ENCODE measurements at places on chromosomes 7 and 10.

DNA sequence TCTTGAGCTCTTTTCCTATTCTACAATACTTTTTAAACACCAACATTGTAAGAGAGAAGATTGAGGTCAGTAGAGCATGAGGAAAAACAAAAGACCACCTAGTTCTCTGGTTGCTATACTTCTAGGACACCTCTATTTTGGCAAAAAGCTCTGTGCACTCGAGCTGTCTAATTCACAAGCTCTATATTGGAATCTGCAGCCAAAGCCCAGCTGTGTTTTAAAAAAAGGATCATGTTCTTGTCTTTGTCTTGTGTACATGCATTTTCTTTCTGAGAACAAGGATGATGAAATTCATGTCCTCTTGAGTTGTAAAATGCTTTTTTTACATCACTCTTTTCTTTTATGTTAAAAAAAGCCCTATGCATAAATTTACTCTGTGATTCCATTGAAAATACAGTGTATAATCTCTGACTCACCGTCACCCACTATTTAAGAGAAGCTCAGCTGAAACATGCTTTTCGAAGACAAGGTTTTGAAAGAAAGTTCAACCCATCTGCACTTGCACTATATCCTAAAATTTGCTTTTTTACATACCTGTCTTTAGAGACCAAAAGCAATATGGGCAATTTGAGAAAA is 215.5 kb upstream of the VSTM2A start:
- no peak for DNase-seq

DNA sequence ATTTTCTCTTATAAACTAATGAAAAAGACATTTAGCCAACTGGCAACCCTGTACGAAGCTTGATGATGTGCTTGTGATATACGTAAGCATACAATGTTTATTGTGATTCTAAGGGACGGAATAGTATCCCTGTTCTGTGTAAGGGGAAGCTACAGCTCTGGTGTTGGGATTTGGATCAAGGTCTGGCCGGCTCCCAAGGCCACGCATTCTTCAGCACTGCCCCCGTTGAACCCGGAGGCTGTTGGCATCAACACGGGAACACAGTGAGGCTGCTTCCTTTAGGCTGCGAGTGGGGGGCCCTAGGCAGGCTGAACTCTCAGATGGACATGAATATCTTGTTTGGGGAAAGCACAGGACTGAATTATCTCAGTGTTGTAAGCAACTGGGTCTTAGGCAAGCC is 180.6 kb downstream of the CAMK1D start:
- no peak for DNase-seq

- DNase-seq: no peak
These were observed 33.2 kb upstream of the ZNF479 start for GRCh38 chr7:57165285-57165899.

DNA sequence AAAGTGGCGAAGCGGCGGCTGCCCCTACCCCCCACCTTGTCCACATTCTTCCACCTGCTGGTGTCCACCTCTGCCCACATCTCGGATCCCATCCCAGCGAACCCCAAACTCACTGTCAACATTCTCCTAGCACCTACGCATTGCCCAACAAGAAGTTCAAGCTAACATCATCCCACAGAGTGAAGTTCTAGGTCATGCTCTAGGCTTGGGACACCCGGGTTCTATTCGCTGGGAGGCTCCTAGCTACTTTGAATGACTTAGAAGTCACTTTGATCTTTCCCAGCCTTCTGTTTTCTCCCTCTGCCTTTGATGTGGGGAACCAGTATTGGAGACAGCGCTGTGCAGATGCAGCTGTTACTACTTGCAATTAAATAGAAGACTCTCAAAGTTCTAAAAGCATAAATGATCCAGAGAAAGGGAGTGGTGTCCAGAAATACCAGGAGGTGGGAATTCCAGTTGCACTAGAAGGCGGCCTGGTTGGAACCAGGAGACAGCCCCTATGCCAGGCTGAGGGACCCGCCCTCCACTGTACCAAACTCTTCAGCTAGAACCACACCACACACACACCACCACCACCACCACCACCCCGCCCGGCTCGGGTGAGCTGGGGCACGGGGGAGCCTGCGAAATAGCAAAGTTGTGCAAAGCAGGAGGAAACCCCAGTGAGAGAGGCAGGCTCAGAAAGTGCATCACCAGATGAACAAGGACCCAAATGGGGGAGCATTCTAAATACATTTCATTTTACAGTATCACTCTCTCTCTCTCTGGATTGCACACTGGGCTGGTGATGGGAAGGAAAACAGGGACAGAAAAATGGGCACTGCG is 5.5 kb upstream of the VGF start:
- DNase-seq: peak; percentile 38

DNA sequence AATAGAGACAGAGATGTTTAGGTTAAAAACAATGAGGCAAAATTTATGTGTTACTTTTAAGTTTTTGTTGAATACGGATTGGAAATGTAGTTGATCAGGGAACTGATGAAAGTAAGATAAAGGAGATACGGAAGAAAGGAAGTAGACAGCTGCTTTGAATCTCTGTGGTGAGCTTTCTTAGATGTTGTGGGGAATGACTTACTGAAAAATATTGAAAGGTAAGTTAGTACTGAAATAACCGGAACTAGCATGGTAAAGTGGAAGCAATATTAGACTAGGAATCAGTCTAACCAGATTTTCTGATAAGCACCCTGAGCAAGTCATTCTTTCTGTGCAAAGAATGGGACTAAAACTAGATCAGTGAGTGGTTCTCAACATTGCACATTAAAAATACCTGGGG is 34.8 kb downstream of the LUC7L2 start:
- no peak for DNase-seq

- DNase-seq: no peak
These were observed 69.5 kb upstream of the GPR158 start for GRCh38 chr10:25105262-25105661.

DNA sequence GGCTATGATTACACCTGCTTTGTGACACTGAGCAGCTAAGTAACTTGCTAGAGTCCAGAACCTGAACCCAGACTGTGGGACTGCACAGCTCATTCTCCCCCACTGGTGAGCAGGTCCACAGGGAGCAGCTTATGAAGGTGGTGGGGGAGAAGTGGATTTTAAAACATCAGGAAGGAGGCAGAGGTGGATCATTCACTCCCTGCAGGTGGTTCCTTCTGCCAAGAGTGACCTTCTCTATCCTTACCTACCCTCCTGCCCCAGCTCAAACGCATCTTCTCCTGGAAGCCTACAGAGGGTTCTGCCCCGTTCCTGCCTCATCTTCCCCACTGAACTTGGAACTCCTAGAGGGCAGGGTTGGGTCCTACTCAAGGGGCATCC is 539 bp upstream of the FAM241B start:
- no peak for DNase-seq
